Activated T-helper 2 cell treated with anti-CD3 and anti-CD28 coated beads, Interferon-gamma antibody, Interleukin-2, Interleukin-4, amounts not matched to agents 10 μg/mL and 5 μg/mL and 100 μg/mL, durations not matched to agents 14 hours and 24 hours and 36 hours (primary cell): ENCODE measurements at places on chromosomes 3 and 15. TPM values are rescaled to one million over a fixed set of nuclear protein-coding genes. Genes with fewer than 3 reads are reported as not detected.

ATP13A5 gene
- not detected in 2 replicates for total RNA-seq

GRCh38 chr3:79172241-79172640, 595.6 kb downstream of the ROBO1 start:
- no peak for DNase-seq

CSPG4 gene
- total RNA-seq: 0.02 TPM in 1 of 2 replicates, not detected in the other

LRRC15 gene
- not detected in 2 replicates for total RNA-seq

- no peak for DNase-seq
These were observed 2.9 kb upstream of the MKRN2 start for GRCh38 chr3:12553921-12554391.

PLA2G4D gene
- not detected in 2 replicates for total RNA-seq

ZNF80 gene
- total RNA-seq: 0.64 and 0.74 TPM in 2 replicates

DNA sequence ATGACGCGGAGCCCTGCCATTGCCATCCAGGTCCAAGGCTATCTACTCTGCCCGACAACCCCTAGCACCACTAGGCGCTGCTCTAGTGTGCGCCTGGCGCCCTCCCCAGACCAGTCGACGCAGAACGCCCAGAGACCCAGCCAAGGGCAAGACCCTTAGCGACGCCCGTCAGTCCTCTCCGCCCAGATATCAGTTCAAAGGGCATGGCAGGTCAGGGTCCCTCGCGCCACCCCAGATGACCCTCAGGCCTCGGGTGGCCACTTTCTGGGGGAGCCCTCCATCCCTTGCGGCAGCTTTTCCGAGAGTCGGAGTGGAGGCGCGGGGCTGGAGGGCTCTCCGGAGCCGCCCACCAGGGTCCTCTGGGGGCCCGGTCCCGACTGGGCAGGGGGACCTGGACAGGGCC, 371 bp upstream of the CLSTN2 start:
- no peak for DNase-seq

KLHL40 gene
- total RNA-seq: not detected in 2 replicates

- peak; percentile 29 for DNase-seq
These were observed 1.2 kb downstream of the MEX3B start for GRCh38 chr15:82044373-82045178.

ASB14 gene
- not detected in 2 replicates for total RNA-seq

SEC62 gene
- 74.2 and 78.4 TPM in 2 replicates for total RNA-seq

DNA sequence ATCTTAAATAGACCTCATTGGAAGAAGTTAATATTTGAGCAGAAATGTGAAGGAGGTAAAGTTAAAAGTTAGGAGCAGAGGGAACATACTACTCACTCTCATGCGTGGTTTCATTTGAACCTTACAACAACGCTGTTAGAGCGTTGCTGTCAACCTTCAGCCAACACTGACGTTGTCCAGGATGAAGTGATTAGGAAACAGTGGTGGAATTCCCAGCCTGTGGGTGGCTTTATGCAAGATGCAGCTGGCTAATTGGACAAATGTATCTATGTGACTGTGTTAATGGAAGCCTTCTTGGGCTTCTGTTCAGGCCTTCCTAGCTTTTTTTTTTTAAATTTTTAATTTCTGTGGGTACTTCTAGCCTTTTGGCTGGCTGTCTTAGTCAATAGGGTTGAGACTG, 40.5 kb downstream of the PTPRG start:
- no peak for DNase-seq

- no peak for DNase-seq
These were observed 256.4 kb upstream of the MCTP2 start for GRCh38 chr15:93974804-93975481.

SYNPR gene
- not detected in 2 replicates for total RNA-seq

DNA sequence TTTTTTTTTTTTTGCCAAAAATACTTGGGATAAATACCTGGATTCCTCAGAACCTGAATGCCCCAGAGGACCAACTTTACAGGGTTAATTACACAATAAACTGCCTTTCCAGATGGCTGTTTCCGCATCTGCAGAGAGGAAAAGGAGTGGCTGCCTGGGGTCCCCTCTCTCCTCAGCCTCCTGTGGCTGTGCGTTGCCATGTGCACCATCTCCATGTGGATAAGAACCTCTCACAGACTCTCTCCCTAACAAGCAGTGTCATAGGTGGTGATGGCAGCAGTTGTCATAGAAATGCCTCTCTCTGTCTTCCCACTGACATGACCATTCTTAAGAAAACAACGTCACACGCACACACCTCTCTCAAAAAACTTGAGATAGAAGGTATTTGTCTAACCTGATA, 179.4 kb downstream of the RPLP1 start:
- DNase-seq: no peak

DNA sequence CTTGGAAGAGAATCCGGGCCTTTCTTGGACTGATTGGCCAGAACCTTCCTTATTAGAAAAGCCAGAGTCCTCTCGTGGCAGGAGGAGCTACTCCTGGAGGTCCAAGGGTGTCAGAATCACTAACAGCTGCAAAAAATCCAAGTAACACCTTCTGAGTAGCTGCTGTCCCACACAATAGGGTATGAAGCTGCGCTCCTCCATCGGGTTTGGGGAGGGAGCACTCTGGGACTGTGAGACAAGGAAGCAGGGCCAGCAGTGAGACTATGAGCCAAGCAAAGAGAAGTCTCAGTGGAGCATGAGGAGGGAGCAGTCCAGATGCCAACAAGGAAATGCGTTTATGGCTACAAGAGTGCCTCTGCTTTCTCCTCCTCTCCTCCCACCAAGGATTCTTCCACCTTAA, 21.7 kb downstream of the SEMA3G start:
- DNase-seq: no peak

- no peak for DNase-seq
These were observed 332.3 kb downstream of the CNTN3 start for GRCh38 chr3:74282202-74282601.

DNA sequence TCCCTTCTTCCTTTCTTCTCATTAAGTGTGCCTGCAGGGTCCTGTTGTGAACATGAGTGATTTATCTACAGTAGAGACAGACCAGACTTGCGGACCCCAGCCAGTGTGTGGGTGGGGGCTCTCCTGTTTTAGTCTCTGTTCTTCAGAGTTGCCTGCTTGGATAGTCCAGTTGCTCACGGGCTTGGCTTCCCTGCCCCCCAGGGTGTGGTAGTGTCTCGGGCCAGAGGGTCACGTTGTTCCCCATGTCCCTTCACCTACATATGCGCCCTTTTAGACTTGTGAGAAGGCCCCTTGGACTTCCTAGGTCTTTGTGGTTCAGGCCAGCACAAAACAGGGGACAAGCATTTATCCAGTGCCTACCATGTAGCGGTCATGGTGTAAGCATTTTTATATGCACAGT, 85.8 kb downstream of the AAGAB start:
- no peak for DNase-seq

- DNase-seq: peak; percentile 55
These were observed 27.2 kb upstream of the TNFSF10 start for GRCh38 chr3:172550347-172550943.
